ENCODE measurements at places on chromosomes 3 and 15.

GRCh38 chr3:119295816-119296726, 1.9 kb downstream of the ARHGAP31 start:
- peak; percentile 63 for DNase-seq

DNA sequence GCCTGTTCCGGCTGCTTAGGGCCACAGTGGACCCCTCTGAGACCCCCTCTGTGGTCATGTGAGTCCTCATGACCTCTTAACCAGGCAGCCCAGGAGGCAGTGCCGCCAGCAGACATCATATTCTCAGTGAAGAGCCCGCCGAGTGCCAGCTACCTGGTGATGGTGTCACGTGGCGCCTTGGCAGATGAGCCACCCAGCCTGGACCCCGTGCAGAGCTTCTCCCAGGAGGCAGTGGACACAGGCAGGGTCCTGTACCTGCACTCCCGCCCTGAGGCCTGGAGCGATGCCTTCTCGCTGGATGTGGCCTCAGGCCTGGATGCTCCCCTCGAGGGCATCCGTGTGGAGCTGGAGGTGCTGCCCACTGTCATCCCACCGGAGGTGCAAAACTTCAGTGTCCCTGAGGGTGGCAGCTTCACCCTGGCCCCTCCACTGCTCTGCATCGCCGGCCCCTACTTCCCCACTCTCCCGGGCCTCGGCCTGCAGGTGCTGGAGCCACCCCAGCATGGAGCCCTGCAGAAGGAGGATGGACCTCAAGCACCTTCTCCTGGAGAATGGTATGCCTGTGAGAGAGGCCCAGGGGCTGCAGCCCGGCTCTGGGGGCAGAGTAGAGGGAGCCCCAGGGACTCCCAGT, 176.1 kb downstream of the TBC1D2B start:
- DNase-seq: no peak

DNA sequence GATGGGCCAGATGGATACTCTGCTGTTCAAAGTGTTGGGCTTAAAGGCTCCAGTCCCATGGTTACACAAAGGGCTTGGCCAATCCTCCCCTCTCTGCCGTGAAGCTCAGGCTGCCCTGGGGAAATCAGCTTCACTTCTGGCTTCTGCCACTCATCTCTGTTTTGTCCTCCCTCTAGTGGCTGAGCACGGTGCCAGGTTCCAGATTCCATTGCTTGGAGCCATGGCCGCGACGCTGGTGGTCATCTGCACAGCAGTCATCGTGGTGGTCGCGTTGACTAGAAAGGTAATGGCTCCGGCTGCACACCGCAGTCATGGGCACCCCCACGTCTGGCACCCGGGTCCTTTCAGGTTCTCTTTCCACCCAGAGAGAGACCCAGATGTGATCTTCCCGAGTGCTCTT, 5.6 kb downstream of the TIGIT start:
- DNase-seq: peak; percentile 41

DNA sequence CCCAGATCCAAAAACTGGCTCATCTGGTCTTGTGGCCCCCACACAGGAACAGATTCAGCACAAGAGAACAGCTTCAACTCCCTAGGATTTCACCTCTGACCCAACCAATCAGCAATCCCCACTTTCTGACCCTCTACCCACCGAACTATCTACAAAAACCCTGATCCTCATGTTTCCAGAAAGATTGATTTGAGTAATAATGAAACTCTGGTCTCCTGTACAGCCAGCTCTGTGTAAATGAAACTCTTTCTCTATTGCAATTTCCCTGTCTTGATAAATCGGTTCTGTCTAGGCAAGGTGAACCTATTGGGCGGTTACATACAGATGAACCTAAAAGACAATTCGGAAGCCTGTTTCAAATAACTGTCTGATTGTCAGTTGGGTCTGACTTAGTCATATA, 847.6 kb upstream of the ALCAM start:
- no peak for DNase-seq

DNA sequence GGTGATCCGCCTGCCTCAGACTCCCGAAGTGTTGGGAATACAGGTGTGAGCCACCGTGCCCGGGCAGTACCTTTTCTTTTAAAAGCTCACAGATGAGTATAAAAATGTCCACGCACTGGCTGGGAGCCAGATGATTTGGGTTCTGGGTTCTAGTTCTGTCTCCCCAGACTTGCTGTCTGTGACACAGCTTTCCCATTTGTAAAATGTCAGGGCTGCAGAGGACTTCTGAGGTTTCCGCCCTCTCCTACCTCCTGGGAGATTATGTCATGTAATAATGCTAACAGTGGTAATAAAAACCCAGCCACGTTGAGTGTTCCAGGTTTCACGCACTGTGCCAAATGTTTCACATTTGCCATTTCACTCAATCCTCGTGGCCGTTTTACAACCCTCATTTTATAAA, 1.3 kb upstream of the PPP4R2 start:
- no peak for DNase-seq

DNA sequence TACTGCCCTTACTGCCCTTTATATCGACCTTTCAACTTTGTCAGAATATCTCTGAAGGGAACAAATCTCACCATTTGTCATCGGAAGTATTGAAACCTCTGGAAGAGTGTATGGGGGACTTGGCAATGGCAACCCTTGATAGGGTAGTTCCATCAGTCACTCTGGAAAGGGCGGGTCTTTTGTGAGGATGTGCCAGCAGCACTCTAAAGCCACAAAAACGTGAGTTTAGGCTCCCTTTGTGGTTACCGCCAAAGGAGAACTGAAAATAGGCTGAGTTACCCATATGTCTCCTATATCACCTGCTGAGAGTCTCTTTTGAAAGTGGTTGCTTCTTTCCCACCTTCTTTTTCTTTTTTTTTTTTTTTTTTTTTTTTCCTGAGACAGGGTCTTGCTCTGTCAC, 296.8 kb upstream of the CHRM5 start:
- no peak for DNase-seq

GRCh38 chr3:179544981-179545645, 17.6 kb upstream of the ACTL6A start:
- peak; percentile 43 for DNase-seq

DNA sequence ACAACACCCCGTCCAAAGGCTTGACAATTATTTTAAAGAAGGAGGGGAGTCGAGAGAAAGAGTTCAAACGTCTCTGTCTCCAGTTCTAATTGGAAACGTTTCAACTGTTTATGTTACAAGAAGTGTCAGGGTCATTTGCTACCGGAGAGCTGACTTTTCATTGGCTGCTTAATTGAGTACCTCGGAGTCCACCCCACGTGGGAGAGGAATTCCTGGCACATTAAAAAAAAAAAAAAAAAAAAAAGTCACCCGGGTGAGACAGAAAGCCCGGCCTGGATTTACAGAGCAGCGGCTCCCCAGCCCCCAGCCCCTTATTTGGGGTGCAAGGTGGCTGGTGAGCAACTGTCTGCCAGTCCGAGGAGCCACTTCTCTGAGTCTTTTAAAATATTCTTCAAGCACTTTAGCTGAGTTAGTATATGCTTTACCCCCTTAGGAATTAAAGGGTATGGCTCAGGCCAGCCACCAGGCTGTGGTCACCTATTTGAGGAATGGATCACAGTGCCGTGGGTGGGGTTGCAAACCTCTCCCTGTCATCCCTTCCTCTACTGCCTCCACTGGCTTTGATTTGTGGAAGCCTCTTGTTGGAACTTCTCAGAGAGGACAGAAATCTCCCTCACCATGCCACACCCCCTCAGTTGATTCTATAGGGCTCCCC, 3.9 kb upstream of the TLE3 start:
- DNase-seq: peak; percentile 76

DNA sequence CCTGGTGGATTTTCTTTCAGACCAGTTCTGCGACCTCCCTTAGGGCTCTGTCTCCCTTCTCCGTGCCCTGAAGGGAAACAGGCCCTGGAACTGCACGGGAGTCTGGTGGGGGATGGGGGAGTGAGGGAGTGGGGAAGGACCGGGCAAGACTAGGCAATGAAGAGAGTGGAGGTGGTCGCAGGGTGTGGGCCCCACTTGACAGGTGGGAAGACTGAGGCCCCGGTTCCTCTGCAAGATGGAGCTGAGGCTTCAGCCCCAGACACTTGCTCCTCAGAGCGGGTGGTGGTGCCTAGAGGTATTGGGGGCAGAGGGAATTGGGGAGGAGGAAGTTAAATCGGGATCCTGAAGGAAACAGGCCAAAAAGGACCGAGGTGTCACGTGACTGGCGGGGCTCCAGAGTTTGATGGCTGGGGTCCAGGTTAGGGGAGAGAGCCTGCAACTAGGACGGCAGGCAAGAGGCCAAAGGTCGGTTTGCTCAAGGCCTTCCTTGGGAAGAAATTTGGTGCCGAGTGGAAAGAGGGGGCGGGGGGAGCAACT, 597 bp upstream of the CAMK1 start:
- no peak for DNase-seq

DNA sequence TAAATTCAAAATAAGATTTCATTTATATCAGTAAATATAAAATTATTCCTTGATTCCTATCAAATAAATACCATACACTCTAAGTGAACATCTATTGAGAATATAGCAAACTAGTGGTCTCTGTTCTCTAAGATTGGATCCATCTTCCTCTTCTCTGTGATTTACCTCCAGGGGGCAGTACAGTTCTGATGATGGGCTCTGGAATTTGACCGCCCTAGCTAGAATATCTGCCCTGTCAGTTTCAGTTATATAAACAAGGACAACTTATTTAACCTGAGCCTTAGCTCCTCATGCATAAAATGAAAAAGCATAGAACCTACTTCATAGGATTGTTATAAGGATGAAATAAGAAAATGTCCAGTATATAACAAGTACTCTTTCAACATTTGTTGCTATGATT, 171.1 kb upstream of the CCDC54 start:
- peak; percentile 48 for DNase-seq

GRCh38 chr3:42790714-42791229, 13.5 kb downstream of the HIGD1A start:
- DNase-seq: no peak

DNA sequence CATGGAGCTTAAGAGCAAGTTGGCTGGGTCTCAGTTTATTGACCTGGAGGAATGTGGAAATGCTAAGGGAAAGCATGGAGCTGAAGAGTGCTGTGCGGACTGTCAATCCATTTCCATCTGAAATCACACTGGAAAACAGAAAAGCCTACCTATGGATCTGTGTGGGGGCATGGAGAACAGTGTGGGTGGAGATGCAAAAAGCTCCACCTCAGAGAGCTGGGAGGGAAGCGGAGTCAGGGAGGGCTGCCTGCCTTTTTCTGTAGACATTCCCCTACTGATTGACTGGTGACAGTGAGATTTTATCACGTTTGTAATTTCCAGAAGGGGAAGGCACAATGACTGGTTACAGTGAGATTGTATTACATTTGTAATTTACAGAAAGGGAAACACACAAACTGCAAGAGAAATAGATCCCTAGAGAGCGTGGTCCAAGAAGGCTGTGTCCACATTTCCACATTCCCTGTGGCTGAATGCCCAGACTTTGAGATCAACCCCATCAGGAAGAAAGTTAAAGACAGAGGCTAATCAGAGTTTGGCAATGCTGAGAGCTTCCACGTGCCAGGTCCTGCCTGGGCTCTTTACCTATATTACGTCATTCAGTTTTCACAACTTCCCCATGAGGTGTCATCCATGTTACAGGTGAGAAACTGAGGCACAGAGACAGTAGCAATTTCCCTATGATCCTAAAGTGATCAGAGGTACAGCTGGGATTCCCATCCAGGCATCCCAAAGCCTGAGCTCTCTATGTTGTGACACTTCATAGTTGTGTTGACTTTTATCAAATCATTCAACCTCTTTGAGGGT, 67.7 kb upstream of the NSMCE3 start:
- DNase-seq: peak; percentile 27

DNA sequence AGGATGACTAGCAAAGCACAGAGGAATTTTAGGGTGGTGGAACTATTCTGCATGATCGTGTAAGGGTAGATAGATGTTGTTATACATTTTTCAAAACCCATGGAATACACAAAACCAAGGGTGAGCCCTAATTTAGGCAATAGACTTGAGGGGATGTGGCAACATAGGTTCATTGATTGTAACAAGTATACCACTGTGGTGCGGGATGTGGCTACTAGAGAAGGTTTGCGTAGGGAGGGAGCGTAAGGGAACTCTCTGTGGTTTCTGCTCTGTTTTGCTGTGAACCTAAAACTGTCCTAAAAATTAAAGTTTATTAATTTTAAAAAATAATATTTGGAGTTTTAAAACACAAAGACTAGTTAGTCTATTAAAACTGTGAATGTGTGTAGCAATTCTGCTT, 202.8 kb downstream of the PLCL2 start:
- DNase-seq: no peak

DNA sequence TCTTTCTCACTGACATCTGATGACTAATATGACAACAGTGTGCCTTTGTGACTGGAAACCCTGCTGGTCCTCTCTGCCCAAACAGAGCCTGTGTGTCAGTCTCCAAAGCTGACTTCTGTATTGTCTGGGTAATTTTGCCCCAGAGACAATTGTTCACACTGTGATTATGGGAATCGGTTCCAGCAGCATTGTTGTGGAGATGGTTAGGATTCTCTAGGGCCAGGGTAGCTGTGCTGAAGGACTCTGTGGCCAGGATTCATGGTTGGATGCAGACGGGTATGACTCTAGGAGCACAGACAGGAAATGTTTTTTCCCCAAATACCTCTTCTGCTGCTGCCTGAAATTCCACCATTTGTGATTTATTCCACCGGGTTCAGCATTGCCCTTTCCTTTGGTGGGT, 57.5 kb upstream of the ITGA11 start:
- DNase-seq: no peak

- no peak for DNase-seq
These were observed 47.8 kb downstream of the ISL2 start for GRCh38 chr15:76384409-76384808.

DNA sequence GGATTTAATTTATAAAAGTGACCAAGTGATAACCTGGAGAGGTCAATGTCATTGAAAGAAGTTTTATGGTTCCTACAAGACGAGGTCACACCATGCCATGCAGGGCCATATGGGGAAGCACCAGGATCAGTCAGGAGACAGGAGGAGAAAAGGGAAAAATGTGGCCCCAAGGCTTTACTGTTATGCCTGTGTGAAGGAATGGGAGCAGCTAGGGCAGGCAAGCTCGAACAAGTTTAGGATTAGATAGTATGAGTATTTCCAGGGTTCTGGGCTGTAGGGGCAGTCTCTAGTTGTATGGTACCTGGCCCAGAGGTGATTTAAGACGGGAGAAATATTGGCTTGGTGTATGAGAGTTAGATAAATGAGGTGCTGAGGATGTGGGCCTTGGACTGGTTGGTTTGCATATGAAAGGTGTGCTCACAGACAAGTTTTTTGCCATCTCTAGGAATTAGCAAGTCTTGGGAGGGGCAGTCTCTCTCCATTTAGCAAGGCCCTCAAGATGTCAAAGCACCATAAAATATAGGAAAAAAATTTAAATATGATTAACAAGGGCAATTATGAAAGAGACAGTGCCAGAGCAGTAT, 36.3 kb upstream of the DCLK3 start:
- no peak for DNase-seq

DNA sequence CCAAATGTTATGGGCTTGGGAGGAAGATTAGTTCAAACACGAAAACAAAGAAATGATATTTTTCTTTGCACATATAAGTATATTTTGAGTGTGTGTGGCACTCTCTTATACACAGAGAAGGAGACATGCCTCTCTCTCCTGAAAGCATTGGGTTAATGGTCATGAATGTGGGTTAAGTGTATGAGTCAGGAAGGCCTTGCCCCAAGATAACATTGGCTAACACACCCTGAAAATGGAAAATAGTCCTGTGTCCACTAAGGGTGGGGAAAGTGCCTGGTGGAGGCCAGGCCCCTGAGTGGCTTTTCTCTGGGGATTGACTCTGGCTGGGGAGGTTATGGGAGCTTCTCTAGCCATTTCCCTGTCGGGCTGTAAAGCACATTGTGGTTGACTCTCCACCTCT, 332.7 kb upstream of the ONECUT1 start:
- no peak for DNase-seq

GRCh38 chr3:136734382-136735070, 17.7 kb downstream of the STAG1 start:
- DNase-seq: no peak

Measured in AG08395 (cell line).